ENCODE measurements at places on chromosomes 11 and 22. TPM values are rescaled to one million over a fixed set of nuclear protein-coding genes. Genes with fewer than 3 reads are reported as not detected.

DNA sequence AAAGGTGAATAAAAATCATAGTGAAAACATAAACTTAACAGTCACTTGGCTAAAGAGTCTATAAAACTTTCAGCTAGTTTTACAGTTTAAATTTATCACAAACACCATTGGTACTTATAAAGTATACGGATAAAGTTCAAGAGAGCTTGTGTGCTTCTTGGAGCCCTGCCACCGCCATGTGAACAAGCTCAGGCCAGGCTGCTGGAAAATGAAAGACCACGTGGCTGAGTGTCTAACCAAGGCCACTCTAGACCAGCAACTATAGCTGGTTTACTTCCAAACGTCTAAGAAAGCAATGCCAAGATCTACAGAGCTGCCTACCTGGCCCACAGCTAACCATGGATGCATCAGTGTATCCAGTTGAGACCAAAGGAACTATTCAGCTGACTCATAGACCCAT is 66.3 kb upstream of the API5 start:
- H3K4me3 ChIP-seq, result no peak overlapping the region
- no peaks in the 10 kb centered on the region for H3K27me3 ChIP-seq
- no peak for DNase-seq
- H3K27ac ChIP-seq, result no peak overlapping the region
- H3K36me3 ChIP-seq, result no peaks in the 10 kb centered on the region
- H3K4me1 ChIP-seq, result no peaks in the 10 kb centered on the region

- H3K27ac ChIP-seq, result no peak overlapping the region
- no peaks in the 10 kb centered on the region for H3K4me1 ChIP-seq
- no peak for DNase-seq
Measured at GRCh38 chr11:1107316-1108245, 32.9 kb downstream of the MUC2 start.

- no peak overlapping the region for H3K4me3 ChIP-seq
- H3K27ac ChIP-seq, result no peak overlapping the region
- H3K36me3 ChIP-seq, result no peaks in the 10 kb centered on the region
- DNase-seq, result no peak
- H3K4me1 ChIP-seq, result no peaks in the 10 kb centered on the region
Measured at GRCh38 chr11:37558619-37559210, 960.7 kb upstream of the RAG2 start.

DNA sequence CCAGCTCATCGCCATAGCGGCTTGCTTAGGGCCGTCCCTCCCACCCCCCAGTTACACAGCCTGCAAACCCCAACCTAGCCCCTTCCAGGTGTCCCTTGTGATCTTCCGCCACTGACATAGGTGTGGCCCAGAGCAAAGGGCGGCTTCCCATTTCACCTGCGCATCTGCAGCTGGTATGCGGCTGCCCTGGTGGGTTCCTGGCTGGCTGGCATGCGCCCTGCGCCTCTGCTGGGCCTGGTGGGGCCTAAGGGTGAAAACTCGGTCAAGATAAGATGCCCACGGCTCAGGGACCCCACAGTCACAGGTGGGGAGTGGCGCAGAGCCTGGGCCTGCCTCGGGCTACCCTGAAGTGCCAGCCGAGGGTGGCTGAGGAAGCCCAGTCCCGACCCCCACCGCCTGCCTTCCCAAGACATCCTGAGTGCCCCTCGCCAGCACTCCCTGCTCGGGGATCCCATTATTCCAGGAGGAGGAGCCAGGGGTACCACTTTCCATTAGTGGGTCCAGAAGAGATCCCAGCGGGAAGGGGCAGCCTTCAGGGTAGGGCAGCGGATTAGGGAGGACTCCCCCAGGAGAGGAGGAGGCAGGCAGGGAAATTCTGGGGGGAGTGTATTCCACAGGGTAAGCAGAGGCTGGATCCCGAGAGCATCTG is 36.9 kb upstream of the KCNQ1OT1 start:
- H3K4me3 ChIP-seq, result no peak overlapping the region
- no peaks in the 10 kb centered on the region for H3K36me3 ChIP-seq
- H3K4me1 ChIP-seq, result peaks cover 24% of the 10 kb centered on the region
- H3K27me3 ChIP-seq, result no peaks in the 10 kb centered on the region
- peak overlapping the region; percentile 27 for H3K27ac ChIP-seq

- no peak overlapping the region for H3K27ac ChIP-seq
- H3K36me3 ChIP-seq, result no peaks in the 10 kb centered on the region
- no peak for DNase-seq
- no peaks in the 10 kb centered on the region for H3K27me3 ChIP-seq
Measured at GRCh38 chr11:113928311-113928710, 23.7 kb downstream of the HTR3B start.

DNA sequence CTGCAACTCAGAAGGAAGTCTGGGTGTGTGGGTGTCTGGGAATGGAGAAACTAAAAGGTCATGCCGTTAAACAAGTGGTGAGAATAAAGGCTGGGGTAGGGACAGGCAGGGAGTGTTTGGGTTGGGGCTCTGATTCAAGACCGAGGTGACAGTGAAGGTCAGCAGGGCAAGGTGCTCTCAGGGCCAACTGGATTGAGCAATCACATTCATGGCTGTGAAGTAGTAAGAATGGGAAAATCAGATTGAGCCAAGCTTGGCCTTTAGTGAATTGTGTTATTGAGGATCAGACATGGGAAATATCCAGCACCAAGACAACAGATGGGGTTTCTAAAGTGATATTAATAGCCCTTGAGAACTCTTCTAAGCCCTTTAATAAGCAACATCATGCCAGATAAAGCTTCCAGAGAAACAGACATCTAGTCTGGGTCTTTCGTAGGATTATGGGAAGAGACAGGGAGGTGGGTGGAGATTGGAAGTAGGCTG is 24.3 kb downstream of the SCN3B start:
- no peaks in the 10 kb centered on the region for H3K36me3 ChIP-seq
- DNase-seq, result no peak
- no peaks in the 10 kb centered on the region for H3K4me1 ChIP-seq

DNA sequence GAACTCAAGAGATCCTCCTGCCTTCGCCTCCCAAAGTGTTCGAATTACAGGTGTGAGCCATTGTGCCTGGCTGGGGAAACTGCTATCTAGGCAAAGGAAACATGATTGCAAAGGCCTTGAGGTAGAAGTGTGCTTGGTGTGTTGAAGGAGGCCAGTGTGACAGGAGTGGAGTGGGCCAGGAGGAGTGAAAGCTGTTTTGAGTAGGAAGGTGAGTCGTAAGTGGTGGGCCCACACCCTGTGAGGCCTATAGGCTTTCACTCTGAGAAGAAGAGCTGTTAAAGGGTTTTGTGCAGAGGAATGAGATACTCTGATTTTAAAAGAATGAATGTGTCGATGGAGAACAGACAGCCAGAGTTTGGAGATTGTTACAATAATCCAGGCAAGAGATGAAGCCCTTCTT is 43.4 kb downstream of the WEE1 start:
- no peak overlapping the region for H3K27ac ChIP-seq
- DNase-seq, result no peak
- no peak overlapping the region for H3K4me3 ChIP-seq
- H3K4me1 ChIP-seq, result no peaks in the 10 kb centered on the region
- no peaks in the 10 kb centered on the region for H3K27me3 ChIP-seq

- no peak overlapping the region for H3K4me3 ChIP-seq
- H3K27me3 ChIP-seq, result no peaks in the 10 kb centered on the region
- no peak overlapping the region for H3K27ac ChIP-seq
- DNase-seq, result no peak
Measured at GRCh38 chr11:27912916-27913315, 195.0 kb downstream of the KIF18A start.

GRCh38 chr11:23875176-23875850 is 621.5 kb upstream of the LUZP2 start:
- no peaks in the 10 kb centered on the region for H3K36me3 ChIP-seq
- H3K4me3 ChIP-seq, result no peak overlapping the region
- no peaks in the 10 kb centered on the region for H3K27me3 ChIP-seq
- no peaks in the 10 kb centered on the region for H3K4me1 ChIP-seq
- no peak for DNase-seq
- no peak overlapping the region for H3K27ac ChIP-seq

GRCh38 chr11:42249401-42249800 is 789.9 kb upstream of the LRRC4C start:
- H3K4me1 ChIP-seq, result no peaks in the 10 kb centered on the region
- no peaks in the 10 kb centered on the region for H3K27me3 ChIP-seq

Gene UCP3
- total RNA-seq, result 1.1 TPM

Gene MPZL3
- 6.3 TPM for total RNA-seq

Gene GGTLC3
- 4.6 TPM for total RNA-seq

Gene MPEG1
- total RNA-seq, result 3.5 TPM

Gene NPAS4
- total RNA-seq, result not detected

Gene NELL1
- not detected for total RNA-seq

Gene ABCC8
- 22.9 TPM for total RNA-seq
